RWPE1 (cell line): ENCODE measurements at places on chromosomes 6 and 20.
A peak's percentile ranks its signal among the peaks of the same experiment; 100 is the strongest.

- DNase-seq = no peak
These were observed 244.3 kb downstream of the PTPRT start for GRCh38 chr20:42945234-42945994.

DNA sequence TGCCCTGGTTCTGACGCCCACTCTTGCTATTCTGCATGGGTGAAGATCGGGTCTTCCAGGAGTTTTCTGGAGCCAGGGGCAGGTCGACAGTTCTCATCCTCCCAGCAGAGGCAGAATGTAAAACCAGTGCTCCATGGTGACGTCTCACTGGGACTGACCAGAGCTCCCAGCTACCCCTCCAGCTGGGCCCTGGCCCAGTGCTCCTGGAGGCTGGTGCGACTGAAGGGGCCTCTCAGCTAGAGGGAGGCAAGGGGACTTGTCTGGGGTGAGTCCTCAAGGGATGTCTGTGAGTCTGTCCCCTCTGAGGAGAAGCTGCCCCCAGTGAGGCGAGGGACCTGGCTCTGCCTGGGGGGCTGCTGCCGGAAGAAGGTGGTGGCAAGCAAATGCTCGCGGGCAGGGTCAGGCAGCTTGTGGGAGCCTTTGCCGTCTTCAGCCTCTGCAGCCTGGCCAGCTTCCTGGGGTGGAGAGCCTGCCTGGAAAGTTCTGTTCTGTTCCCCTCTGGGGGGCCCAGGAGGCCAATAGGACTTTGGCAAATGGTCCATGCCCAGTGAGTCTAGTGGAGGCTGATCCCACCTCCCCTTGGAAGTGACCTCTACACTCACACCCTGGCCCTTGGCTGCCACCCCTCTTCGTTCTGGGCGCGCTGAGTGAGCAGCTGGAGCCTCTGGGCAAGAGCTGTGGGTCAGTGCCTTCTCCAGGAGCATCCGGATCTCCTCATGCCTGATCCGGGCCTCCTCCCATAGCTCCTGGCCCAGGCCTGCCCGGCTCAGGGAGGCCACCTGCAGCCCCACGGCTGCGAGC is 47.5 kb downstream of the KIAA1755 start:
- DNase-seq = no peak

- no peak for DNase-seq
These were observed 119.2 kb upstream of the LAMA2 start for GRCh38 chr6:128763599-128764300.

- DNase-seq = no peak
These were observed 64.8 kb downstream of the GRIK2 start for GRCh38 chr6:101458336-101458735.

DNA sequence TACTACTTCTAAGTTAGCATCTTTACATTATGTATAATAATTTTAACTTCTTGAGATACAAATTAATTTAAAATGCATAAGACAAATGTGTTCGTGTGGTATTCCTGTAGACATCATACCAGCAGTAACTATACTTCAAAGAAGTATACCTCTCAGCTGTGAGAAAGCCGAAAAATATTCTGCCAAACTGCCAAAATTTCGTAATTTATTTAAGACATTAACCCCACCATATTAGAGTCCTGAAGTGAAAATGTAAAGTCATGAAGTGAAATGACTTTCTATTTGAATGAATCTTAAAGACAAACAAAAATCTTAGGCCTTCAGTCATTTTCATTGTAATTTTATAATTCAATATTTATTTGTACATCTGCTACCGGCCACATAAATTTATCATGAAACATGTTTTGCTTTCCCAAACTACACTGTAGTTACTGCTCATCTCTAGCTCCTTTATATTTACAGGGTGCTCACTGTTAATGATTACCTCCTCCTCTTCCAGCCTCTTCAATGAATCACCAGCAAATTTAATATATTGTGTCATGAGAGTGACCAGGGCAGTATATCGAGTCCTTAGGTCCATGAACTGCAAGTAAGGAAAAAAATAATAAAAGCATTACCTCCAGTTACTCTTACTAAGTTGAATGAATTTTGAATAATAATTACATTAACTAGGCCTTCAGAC is 18.5 kb downstream of the DST start:
- no peak for DNase-seq

GRCh38 chr6:47106721-47107197 is 64.6 kb upstream of the ADGRF1 start:
- DNase-seq = no peak

DNA sequence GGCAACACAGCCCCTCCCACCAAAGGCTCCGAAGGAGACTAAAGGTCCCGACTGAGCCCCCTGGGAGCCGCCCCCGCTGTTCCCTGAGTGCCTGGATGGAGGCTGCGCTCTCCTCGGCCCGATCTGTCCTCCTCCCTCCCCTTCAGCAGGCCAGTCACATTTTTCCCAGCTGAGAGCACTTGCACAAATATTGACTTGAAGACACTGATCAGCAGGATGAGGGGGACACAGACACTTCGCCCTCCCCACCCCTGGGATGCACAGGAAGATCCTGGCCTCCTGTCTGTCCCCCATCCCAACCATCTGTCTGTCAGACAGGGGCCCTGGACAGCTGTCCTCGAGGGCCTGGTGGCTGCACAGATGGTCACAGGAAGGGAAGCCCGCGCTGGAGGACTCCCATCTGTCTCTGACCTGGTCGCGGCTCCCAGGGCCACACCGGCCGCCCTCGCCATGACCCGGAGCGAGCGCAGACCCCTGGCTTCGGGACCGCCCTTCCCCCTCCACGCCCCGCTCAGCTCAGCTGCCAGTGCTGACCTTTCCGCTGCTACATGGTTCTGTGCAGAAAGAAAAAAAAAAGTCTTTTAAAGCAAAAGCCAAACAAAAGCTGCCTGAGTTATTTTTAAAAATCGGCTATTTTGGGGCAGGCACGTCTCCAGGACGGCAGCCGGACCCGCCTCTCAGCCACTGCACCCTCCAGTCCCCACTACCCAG is 11.1 kb downstream of the LAMA5 start:
- no peak for DNase-seq

DNA sequence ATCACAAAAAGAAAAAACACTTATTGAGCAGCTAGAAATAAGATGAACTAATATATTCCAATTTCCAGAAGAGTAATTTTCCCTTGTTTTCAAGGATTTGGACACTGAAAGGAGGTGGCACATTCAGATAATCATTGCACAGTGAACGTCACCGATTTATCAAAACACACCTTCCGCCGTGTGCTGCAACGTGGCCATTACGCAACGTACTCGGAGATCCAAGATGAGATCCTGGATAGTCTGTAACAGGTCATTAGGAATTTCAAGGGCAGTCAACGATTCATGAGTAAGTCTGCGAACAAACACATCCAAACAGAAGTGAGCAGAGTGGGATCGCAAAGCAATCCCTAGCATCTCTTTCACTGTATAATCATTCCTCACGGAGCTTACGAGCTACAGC is 93.0 kb downstream of the HUS1B start:
- DNase-seq = no peak

GRCh38 chr6:109853426-109853825 is 124.7 kb upstream of the GPR6 start:
- DNase-seq = no peak

DNA sequence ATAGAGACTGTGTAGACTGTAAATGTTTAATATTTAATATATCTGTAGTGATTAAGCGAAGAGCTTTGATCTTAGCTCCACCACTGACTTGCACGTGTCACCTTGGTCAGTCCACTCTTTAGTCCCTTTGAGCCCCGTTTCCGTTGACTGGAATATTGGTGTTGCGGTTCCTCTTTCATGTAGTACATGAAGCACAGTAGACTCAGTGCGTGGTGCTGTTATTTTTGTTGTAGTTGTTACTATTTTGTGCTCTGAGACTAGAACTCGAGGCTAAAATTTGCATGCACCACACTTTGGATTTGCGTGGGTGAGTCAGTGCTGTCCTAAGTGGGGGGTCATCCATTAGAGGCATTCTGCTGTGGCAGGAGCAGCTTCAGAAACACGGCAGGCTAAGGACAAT is 291.4 kb downstream of the QKI start:
- no peak for DNase-seq

DNA sequence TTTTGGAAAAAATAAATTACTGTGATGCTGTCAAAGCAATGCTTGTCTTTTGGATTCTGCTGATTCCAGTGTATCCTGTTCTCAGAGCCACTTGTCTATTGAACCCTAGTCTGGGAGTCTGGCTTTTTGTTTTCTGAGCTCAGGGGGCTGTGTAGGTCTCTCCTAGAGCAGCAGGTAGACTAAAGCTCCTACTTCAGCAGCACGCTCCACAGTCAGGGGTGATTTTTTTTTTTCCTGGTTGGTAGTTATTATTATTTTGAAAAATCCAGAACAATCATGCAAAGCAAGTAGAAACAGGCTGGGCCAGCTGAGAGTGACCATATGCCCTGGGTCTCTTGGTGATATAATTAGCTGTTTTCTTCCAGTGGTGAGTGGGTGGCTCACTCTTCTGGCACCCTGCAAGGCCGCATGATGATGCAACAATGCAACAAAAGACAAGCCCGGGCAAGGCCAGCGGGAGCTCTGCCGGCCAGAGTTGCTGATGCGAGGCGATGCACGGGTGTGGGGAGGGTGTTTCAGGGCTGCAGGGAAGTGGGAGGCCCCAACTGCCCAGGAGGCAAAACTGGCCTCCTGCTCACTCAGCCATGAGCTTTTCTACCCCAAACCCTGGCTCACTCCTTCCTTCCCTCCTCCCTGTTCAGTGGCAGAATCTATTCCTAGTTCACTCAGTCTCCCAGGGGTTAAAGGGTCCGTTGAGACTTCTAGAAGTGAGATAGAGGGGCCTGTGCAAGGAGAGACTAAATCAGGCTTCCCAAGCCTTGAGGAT is 11.5 kb upstream of the CDKN1A start:
- peak; percentile 90 for DNase-seq

- no peak for DNase-seq
These were observed 14.6 kb downstream of the SAYSD1 start for GRCh38 chr6:39100358-39100757.

GRCh38 chr6:79146421-79146820 is 68.4 kb upstream of the PHIP start:
- no peak for DNase-seq

DNA sequence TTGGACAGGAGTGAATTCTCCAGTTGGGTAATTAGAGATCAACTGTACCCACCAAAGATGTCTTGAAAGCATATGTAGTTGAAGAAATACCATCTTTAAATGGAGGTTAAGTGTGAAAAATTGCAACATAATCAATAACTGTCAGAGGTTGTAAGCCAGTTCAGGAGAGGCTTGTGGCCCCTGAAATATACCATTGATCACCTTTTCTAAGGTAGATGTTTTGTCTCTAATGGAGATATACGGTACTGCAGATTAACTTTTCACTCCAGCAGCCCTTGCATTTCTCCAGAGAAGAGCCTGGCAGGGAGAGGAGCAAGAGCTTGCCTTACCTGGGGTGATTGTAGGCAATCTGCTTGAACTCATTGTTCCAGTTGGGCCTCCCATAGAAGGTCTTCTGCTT is 48.8 kb downstream of the NOX3 start:
- no peak for DNase-seq
